Body of pancreas (tissue), 4 donors: ENCODE measurements at places on chromosomes 5 and 9. TPM values are rescaled to one million over a fixed set of nuclear protein-coding genes. Genes with fewer than 3 reads are reported as not detected.

DNA sequence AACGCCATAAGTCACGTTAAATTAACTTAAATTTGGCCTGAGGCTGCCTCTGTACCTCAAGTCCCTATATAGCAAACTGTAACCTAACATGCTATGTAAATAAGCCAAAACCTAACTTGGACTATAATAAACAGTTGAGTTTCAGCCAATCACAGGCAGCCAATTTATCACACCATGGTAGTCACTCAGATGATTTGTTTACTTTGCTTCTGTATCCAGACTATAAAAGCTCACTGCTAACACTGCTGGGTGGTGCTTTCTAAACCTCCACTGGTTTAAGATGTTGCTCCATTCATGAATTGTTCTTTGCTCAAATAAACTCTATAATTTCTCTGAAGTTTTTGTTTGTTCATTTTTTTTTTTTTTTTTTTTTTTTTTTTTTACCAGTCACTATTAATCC, 62.8 kb downstream of the TRPM3 start:
- DNase-seq, result no peak

DNA sequence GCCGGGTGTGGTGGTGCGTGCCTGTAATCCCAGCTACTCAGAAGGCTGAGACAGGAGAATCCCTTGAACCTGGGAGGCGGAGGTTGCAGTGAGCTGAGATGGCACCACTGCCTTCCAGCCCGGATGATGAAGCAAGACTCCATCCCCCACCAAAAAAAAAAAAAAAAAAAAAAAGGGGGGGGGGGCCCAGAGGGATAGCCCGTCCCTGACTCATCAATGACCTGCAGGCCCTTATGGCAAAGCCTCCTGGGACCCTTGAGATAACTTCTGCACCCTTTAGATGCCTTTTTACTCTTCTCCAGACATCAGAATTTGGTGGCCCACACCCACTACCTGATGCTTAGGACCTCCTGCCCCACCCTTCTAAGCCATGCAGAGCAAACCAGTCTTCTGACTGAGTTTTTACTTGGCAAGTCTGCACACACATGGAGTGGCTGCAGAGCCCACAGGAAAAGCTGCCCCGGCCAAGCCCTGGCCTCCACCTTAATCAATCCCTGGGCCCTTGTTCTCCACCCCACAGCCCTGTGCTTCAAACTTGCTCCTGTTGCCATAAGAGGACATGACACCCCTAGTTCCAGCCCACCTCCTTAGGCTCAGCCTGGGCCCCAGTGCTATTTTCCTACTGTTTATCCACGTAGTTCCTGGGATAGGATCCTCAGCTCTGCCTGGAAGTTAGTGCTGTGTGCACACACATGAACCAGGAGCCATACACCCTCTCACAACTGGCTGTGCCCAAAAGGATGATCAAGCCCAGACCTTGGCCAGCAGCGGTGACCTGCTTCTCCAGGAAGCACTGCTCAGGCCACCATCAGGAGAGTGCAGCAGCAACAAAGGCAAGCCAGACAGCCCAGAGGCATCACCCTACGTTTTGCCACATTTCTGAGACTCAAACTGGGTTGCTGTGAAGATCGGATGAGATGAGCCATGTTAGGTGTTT, 5.1 kb downstream of the MGAT1 start:
- DNase-seq, result no peak

GRCh38 chr5:3836528-3836927, 240.9 kb downstream of the IRX1 start:
- no peak for DNase-seq

DNA sequence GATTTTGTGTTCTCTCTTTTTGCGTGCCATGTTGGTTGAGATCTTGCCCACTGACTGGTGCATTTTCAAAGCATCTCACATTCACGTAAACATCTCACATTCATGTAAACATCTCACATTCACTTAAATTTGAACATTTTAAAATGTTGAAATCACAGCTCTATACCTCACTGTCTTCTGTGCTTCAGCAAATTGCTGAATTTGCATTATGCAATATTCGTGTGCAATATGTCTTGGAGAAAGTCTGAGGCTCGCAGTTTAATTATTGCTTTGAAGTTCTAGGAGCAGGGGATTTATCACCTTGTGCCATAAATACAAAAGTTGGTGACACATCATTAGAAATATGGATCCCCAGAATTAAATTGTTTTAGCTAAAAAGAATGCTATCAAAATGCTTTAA, 42.6 kb downstream of the TNFSF15 start:
- no peak for DNase-seq

DNA sequence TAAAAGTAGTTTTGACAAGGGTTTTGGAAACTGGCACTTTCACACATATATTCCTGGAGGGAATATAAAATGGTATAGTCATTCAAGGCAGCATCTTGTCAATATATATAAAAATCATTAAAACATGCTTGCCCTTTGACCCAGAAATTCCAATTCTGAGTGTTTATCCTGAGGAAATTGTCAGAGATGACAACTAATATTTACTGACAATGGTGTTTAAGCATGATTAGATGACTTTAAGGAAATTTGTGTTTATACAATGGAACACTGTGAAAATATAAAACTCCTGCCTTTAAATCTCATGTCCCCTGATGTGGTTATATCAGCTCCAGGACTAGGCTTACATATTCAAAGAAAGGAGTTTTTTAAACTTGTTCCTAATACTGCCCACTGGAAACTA, 25.6 kb downstream of the PCSK1 start:
- no peak for DNase-seq

DNA sequence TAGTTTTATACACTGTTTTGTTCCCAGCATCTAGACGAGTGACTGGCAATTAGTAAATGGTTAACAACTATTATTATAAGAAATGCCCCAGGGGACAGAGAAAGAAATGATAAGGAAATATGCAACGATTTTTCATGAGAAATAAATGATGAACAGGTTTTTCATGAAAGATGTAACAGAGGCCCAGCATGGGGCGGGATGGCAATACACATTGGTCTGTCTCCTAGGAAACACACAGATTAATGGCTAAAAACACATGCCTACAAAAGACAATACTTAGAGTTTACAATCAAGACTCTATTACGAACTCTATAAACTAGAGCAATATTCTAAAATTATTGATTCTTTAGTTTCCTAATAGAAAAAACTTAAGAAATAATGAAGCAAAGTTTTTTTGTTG, 441.5 kb upstream of the CDH9 start:
- DNase-seq, result no peak

DNA sequence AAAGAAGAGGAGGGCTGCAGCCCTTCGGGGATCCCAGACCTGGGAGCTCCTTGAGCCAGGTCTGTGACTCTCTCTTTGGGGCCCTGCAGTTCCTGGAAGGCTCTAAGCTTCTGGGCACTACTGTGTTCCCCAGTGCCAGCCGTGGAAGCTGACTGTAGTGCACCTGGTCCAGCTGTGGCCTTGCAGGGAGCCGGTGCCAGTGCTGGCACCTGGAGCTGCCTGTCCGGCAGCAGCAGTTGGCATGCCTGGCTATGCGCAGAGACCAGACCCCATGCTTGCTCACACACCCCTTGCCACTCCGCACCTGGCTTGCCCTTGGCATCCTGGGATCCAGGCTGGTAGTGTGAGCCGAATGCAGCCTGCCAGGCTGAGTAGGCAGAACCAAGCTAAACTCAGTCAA, 91.0 kb upstream of the PUM3 start:
- DNase-seq, result no peak

DNA sequence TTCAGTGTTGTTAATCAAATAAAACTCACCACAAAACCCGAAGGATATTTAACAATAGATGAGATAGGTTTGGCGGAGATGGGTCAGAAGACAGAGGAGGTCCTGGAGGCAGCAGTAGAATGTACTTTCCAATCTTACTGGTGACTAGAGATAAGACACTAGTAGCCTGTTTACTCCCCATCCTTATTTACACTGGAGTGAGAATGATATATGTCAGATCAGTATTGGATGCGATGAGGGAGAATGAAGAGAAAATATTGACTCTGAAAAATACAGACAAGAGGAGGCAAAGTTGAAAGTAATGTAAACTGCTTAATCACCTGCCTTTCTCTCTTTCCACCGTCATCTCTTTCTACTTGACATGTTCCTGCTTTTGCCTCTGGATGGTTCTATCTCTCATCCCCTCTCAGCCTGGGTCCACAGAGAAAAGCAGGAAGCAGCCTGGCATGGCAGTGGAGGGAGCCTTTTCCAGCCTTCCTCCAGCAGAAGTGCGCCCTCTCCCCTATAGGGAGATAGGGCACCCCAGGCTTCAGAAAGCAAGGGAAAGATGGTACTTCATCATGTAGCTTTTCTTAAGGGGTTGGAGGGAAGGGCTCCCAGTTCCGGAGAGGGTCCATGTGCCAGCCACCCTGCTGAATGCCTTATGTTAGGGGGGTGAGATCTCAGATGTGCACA, 11.1 kb downstream of the PALM2AKAP2 start:
- DNase-seq, result no peak

- DNase-seq, result no peak
These were observed 55.9 kb upstream of the NR3C1 start for GRCh38 chr5:143459433-143459832.

GRCh38 chr5:167453246-167454030, 838.0 kb upstream of the WWC1 start:
- no peak for DNase-seq

GRCh38 chr5:120239086-120239485, 225.0 kb upstream of the PRR16 start:
- DNase-seq, result no peak

DNA sequence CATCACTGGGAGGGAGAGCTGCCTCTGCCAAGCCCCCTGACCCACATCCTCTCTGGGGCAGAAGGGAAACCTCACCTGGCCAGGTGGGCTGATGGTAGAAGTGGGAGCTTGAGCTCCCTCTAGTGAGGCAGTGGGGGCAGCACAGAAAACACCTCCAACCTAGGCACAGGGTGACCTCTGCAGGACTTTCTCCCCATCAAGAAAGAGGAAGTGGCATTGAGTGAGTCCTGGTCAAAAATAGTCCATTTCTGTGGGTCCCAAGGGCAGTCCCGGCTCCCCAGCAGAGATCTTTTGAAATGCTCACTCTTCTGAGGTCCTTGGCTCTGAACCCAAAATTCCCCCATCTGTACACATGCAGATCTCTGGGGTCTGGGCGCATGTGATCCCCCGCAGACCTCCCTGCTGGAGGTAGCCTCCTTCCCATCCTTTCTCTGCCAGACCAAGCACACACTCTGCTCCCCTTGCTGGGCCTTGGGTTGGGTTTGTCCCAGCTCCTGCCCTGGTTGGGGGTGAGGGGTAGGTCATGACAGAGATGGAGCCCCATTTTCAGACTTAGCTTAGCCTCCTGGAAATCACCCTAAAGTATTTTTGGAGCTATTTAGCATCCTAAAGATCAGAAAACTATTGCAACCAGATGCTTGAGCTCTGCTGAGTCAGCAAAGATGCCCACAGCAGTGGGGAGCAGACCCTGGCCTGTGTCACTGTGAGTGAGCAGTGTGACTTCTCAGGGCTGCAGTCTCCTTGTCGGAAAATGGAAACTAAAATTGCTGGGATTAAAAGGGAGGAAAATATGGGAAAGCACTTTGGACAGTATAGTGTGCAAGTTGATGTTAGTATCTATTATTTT, 41.6 kb upstream of the LCP2 start:
- no peak for DNase-seq

DNA sequence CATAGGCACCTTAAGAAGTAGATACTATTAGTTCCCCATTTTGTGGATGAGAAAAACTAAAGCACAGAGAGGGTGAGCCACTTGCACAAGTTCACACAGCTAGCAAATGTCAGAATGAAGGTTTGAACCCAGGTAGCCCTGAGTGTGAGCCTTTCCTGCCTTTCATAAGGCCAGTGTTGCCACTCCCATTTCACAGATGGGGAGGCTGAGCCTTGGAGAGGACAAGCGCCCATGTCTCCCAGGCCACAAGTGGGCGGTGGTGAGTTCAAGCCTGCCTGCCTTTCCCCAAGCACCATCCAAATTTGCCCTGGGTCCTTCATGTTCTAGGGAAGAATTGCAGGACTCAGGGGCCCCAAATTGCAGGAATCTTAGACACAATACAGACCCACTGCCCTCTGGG, 50.6 kb downstream of the LHX2 start:
- DNase-seq, result no peak

- no peak for DNase-seq
These were observed 75.9 kb downstream of the IRX2 start for GRCh38 chr5:2675548-2675947.

DNA sequence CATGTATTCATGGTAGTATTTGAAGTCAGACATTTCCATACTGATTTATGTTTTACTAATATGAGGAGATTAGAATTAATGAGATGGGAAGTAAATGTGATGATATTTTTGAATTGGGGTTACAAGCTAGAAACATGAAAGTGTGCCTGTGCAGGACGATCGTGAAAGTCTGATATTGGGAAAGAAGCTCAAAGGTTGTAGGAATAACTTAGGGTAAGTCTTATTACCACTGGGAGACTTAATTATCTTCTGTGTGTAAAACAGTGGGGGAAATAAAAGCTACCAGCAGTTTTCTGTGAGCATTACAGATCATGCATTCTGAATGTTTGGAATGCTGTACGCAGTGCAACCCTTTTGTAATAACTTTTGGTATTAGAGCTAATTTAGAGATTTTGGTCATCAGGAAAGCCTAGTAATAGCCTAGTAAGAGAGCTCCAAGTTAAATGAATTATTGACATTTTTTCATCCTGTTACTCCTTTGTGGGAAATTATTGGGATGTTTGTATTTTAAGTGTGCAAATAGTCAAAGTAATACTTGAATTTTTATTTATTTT, 153.9 kb downstream of the PCSK5 start:
- no peak for DNase-seq

GRCh38 chr5:172715421-172715780, 55.6 kb downstream of the DUSP1 start:
- no peak for DNase-seq

DNA sequence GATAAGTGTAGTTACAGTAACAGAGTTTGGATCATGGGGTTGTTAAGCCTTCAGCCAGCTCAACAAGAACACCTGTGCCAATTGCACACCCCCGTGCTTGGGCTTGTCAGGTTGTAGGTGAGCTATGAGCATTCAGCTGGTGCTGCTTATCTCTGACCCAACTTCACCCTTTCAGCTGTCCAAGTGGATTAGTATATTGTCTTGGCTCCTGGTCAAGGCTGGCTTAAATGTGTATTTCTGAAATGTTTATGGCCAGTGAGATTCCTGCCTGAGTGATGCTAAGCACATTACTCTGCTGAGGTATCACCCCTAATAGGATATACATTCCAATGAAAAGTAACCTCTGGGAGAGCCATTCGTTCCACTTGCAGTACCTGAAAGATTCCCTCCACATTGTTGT, 44.2 kb upstream of the LMNB1 start:
- DNase-seq, result no peak

- DNase-seq, result no peak
These were observed 138.4 kb downstream of the EFNA5 start for GRCh38 chr5:107532169-107532878.

The BARHL1 gene
- total RNA-seq, result not detected

The SLC6A3 gene
- not detected for total RNA-seq

The SVEP1 gene
- total RNA-seq, result 23.7 TPM

The GABRA1 gene
- total RNA-seq, result not detected

The EXOSC3 gene
- 47.8 TPM for total RNA-seq

The C1QTNF2 gene
- total RNA-seq, result not detected

The FAM151B gene
- total RNA-seq, result 1.6 TPM

The PCDHGA1 gene
- total RNA-seq, result 0.78 TPM

The C1QTNF3 gene
- 8.3 TPM for total RNA-seq

The UQCRQ gene
- 84.4 TPM for total RNA-seq

The MRNIP gene
- total RNA-seq, result 34.8 TPM

The BHMT2 gene
- total RNA-seq, result 1.6 TPM

The MELK gene
- not detected for total RNA-seq
